ENCODE measurements at places on chromosomes 11 and 22. TPM values are rescaled to one million over a fixed set of nuclear protein-coding genes. Genes with fewer than 3 reads are reported as not detected.

The GGT5 gene
- polyA plus RNA-seq: 10.1 TPM

The TRAF6 gene
- polyA plus RNA-seq: 14.7 TPM

The PRG3 gene
- 0.51 TPM for polyA plus RNA-seq

The OR52I1 gene
- polyA plus RNA-seq: 0.07 TPM

The OR8D4 gene
- polyA plus RNA-seq: not detected

The TEAD1 gene
- 81.5 TPM for polyA plus RNA-seq

DNA sequence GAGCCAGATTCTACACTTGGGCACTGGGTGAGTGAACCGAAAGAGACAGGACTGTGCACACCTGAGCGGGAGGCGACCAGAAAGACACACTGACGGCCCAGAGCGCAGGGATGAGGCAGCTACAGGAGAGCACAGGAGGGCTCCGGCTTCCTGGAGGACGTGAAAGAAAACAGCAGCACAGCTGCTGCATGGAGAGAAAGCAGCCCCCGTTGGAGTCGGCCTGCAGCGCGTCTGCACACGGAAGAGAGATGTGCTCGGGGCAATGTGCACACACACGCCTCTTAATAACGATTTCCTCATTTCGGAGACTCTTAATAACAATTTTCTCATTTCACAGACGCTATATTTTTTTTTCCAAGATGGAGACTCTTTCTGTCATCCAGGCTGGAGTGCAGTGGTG is 160.4 kb downstream of the CTTN start:
- no peak for DNase-seq
- no peak overlapping the region for H3K4me3 ChIP-seq
- H3K27ac ChIP-seq: no peak overlapping the region
- peaks cover 2% of the 10 kb centered on the region for H3K27me3 ChIP-seq
- H3K4me1 ChIP-seq: peaks cover 14% of the 10 kb centered on the region

DNA sequence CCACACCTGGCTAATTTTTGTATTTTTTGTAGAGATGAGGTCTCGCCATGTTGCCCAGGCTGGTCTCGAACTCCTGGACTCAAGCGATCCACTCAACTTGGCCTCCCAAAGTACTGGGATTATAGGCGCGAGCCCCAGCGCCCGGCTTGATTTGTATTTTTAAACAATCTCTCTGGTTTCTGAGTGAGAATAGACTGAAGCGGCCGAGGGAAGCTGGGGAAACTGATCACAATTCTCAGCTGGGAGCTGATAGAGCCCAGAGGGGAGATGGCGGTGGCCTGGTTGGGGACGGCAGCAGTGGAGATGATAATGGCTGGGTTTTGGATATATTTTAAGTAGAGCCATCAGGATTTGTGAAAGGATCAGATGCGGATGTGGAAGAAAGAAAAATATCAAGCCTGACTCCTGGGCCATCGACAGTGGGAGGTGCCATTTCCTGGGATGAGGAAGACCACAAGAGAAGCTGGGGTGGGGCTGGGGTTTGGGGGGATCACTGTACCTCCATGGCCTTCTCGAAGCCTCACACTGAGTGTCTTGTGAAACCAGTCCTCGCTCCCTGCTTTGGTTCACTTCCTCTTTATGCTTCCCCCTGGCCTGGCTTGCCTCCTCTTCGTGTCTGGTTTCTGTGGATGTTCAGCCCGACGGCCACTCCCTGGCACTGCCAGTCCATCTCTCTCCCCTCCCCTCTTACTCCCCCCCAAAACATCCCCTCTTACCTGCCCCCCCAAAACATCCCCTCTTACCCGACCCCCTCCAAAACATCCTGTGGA is 51.9 kb downstream of the IGLL1 start:
- H3K36me3 ChIP-seq: no peaks in the 10 kb centered on the region
- H3K4me1 ChIP-seq: peaks cover 6% of the 10 kb centered on the region
- H3K27ac ChIP-seq: no peak overlapping the region
- no peak overlapping the region for H3K4me3 ChIP-seq

DNA sequence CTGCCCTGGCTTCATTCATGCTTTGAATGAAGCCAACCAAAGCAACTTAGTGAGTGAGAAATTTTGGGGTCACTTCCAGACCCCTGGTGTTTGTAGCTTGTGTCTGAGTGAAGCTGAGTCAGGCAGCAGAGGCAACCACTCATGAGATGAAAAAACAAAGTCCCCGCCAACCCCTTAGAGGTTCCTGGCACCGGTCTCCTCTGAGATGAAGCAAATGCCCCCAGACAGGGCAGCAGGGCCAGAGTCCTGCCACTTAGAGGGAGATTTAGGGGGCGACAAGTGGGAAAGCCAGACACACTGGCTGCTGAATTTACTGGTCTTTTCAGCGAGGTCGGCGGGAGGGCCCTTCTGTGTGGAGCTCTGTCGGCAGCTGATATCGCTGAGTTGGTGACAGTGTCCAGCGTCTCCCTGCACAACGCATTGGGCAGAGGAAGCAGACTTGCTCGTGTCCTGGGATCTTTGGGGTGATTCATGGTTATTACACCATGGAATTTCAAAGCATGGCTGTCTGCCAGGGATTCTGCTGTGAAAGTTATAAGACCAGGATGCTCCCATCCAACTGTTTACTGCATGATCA is 482.6 kb downstream of the MIAT start:
- H3K27ac ChIP-seq: no peak overlapping the region
- no peaks in the 10 kb centered on the region for H3K36me3 ChIP-seq
- peak; percentile 42 for DNase-seq
- H3K4me3 ChIP-seq: no peak overlapping the region

GRCh38 chr22:31313366-31314147 is 21.3 kb upstream of the PIK3IP1 start:
- no peak overlapping the region for H3K27ac ChIP-seq
- H3K4me1 ChIP-seq: no peaks in the 10 kb centered on the region
- no peaks in the 10 kb centered on the region for H3K36me3 ChIP-seq
- H3K27me3 ChIP-seq: no peaks in the 10 kb centered on the region

DNA sequence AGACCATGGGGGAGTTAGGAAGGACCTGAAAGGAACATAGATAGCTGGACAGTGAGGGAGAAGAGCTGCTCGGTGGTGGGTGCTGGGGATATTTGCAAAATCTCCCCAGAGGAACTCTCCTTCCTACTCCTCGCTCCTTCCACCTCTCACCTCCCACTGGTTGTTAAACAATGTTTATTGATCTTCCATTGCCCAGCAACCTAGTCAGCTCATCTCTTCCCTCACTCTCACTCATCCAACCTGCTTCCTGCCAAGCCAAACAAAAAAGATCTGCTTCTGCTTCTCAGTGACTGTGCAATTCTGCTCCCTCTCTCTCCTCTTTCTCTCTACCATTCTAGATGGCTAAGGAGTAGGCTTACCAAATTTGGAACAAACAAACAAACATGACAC is 115.0 kb downstream of the SLC1A2 start:
- no peaks in the 10 kb centered on the region for H3K36me3 ChIP-seq
- H3K4me1 ChIP-seq: peaks cover 11% of the 10 kb centered on the region
- H3K27me3 ChIP-seq: no peaks in the 10 kb centered on the region
- H3K4me3 ChIP-seq: no peak overlapping the region
- H3K27ac ChIP-seq: no peak overlapping the region

DNA sequence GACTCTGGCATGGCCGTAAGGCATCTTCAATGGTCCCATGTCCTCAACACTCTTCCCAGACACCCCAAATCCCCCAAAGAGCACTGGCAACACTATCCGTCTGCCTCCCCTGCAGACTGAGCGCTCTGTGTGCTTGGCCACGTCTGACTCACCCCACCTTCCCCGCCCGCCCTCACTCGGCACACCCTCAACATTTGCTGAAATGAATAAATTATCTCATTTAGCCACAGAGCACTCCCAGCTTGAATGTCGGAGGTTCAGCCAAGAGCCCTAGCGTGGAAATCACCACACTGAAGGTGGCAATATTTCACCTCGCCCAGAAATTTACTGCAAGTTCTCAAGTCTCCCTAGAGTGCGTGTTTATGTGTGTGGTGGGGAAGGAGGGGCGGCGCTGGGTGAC is 46.6 kb upstream of the TCF20 start:
- no peak overlapping the region for H3K27ac ChIP-seq
- no peaks in the 10 kb centered on the region for H3K36me3 ChIP-seq
- peak; percentile 46 for DNase-seq

DNA sequence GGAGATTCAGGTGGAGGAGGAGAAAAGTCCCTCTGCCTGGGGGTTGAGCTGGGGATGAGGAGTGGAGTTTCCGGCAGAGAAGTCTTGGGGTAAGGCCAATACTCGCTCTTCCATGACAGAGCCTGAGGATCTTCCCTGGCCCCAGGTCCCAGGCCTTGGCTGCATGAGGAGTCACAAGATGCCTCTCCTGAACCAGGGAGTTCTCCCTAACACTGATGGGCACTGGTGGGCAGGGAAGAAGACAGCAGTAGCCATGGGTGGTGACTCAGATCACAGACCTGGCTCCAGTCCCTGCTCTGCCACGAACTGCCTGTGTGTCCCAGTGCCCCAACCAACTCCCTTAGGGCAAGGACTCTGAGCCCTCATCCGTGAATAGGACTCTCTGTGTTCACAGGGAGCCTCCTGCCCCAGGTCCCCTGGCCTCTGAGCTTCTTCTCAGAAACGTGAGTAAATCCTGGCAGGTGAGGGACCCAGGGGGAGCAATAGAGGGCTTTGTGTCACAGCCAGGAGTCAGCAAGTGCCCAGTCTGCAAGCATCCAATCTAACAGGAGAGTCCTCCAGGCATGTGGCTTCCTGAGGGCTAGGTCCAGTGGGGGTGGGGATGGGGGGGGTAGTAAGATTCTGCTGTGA is 45.5 kb upstream of the FTH1 start:
- no peaks in the 10 kb centered on the region for H3K36me3 ChIP-seq
- DNase-seq: no peak
- no peak overlapping the region for H3K4me3 ChIP-seq

DNA sequence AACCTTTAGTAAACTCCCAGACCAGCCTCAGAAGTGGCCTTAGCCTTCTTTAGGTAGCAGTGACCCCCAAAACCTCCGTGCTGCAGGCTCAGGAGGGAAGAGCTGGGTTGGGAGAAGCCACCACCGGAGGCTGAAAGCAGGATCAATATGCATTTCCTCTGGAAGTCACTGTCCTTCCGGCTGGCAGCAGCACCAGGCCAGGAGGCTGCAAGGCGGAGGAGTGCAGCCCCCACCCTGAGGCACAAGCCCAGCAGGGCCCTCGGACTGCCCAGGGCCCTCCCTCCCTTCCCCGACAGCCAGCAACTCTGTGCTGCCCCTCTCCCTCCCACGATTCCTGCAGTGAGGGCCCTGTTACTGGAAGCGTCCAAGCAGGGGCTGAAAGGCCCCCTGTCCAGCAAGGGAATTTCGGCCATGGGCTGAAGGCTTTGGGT is 3.2 kb upstream of the NRXN2 start:
- no peak for DNase-seq
- H3K27me3 ChIP-seq: peaks cover 26% of the 10 kb centered on the region
- H3K27ac ChIP-seq: no peak overlapping the region
- no peaks in the 10 kb centered on the region for H3K36me3 ChIP-seq
- H3K4me3 ChIP-seq: no peak overlapping the region

DNA sequence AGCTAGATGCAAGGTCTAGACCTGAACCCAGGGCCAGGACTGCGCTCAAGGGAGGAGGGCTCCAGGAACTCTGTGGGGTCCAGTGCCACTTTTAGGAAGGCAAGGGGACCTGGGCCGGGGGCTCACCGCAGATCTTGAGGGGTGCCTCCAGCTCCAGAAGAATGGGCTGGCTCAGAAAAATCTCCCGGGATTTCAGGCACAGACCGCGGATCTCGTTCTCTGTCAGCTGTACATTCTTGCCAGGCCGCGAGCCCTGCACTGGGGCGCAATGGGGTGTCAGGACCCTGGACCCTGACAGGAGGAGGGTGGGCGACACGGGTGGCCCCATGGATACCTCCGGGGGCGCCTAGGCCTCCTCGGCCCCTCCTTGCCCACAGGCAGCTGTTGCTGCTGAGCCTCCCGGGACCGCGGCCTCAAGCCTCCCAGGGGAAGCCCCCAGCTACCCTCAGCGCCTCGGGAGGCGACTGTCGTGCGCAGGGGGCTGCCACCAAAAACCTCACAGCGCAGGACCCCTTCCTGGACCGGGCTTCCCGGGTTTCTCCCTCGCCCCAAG is 640 bp downstream of the PPP1CA start:
- H3K36me3 ChIP-seq: peaks cover 43% of the 10 kb centered on the region
- H3K4me1 ChIP-seq: peaks cover 44% of the 10 kb centered on the region
- no peak for DNase-seq
- H3K27me3 ChIP-seq: peaks cover 4% of the 10 kb centered on the region
- peak overlapping the region; percentile 99 for H3K4me3 ChIP-seq
- peak overlapping the region; percentile 90 for H3K27ac ChIP-seq

DNA sequence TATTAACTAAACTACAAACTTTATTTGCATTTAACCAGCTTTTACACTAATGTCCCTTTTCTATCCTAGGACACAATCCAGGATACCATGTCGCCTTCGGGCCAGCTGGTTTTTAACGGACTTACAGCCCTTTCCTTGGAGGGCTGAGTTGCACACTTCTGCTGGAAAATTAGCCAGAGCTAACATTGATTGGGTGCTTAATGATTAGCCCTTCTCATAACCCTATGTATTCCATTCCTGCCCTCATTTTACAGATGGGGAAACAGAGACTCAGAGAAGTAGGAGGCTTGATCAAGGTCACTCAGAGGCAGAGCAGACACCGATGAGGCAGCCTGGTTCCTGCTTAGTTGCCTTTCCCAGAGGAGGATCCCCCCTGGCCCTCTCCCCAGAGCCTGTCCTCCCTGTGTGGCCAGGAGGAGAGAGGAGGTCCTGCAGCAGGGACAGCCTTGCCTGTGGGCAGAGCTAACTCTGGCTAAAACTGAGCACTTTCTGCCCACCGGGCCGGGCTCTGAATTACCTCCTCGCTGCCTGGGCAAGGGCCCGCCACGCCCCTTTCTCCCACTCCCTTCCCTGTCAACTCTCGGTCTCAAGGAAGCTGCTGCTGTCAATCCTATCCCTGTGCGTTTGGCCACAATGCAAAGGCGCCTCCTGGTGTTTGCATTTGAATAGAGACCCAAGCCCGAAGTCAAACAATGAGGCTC is 59.6 kb upstream of the PAX6 start:
- peak; percentile 68 for DNase-seq
- H3K4me1 ChIP-seq: peaks cover 5% of the 10 kb centered on the region
- H3K27me3 ChIP-seq: peaks cover 20% of the 10 kb centered on the region
- H3K27ac ChIP-seq: no peak overlapping the region
- no peaks in the 10 kb centered on the region for H3K36me3 ChIP-seq

- H3K4me1 ChIP-seq: no peaks in the 10 kb centered on the region
- no peaks in the 10 kb centered on the region for H3K36me3 ChIP-seq
- H3K27ac ChIP-seq: no peak overlapping the region
- H3K4me3 ChIP-seq: no peak overlapping the region
Observed at GRCh38 chr11:21614961-21615360, 577.9 kb upstream of the ANO5 start.

DNA sequence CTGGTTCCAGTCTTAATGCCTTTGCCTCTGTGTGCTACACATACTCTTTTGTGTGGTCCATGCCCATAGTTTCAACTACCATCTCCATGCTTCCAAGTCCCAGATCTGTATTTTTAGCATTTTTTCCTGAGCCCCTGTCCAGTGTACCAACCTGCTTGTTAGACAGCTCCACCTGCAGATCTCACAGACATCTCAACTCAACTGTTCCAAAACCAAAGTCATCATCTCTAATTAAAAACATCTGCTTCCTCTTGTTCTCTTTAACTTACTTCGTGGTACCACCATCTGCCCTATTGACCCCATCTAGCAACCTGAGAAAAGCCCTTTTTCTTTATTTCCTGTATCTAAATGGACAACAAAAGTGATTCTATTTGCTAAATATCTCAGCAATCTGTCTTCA is 8.6 kb upstream of the KMT2A start:
- no peak overlapping the region for H3K27ac ChIP-seq
- no peaks in the 10 kb centered on the region for H3K36me3 ChIP-seq
- no peak for DNase-seq
- no peaks in the 10 kb centered on the region for H3K27me3 ChIP-seq
- H3K4me1 ChIP-seq: no peaks in the 10 kb centered on the region
